ENCODE measurements at places on chromosomes 6 and 20.

- no peak for DNase-seq
Observed at GRCh38 chr6:161319231-161319630, 45.4 kb upstream of the AGPAT4 start.

GRCh38 chr6:2171728-2172127 is 73.7 kb downstream of the GMDS start:
- no peak for DNase-seq

- DNase-seq, result no peak
Observed at GRCh38 chr6:123171341-123172115, 175.5 kb downstream of the CLVS2 start.

DNA sequence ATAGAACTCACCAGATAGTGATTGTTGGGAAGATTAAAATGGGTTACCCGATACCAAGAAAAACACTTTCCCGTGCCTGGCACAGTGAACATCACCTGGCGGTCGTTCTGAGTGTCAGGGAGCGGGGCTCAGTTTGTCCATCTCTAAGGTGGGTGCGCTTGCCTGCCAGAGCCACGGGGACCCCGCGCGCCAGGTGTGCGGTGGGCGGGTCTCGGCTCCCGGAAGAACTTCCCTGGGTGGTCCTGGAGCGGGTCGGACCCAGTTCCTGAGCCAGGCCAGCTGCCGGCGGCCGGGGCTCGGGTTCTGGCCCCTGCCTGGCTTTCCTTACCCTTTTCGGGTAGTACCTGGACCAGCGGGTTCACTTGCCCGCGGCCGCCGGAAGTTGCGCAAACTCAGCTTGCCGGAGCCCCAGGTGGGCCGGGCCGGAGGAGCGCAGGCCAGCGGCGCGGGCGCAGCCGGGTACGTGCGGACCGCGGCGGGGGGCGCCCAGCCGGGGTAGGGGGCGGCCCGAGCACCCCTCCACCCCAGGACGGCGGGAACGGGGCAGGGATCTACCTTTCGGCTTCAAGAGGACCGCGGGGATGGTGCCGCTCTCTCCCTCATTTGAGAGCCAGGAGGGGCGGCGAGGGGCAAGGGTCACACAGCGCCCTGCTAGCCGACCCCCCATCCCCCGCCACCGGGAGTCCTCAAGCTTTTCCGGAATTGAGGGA is 7.5 kb downstream of the FAM110A start:
- DNase-seq, result no peak

GRCh38 chr6:20413826-20414225 is 12.1 kb downstream of the E2F3 start:
- DNase-seq, result no peak

DNA sequence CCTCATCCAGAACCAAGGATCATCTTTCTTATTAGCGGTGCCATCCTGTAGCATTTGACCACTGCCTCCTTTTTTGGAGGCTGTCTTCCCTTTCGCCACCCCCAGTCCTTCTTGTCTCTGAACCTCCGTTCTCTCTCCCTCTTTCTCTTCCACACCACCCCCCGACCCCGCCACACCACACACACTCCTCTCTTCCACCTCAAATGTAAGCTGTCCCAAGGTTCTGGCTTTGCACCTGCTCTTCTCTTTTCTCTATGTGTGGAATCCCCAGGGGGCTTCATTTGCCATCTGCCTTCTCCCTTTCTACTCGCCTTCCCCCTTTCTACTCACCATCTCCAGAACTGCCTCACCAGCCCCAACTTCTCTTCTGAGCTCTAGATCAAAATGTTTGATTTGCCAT is 111.3 kb upstream of the CDYL start:
- no peak for DNase-seq

DNA sequence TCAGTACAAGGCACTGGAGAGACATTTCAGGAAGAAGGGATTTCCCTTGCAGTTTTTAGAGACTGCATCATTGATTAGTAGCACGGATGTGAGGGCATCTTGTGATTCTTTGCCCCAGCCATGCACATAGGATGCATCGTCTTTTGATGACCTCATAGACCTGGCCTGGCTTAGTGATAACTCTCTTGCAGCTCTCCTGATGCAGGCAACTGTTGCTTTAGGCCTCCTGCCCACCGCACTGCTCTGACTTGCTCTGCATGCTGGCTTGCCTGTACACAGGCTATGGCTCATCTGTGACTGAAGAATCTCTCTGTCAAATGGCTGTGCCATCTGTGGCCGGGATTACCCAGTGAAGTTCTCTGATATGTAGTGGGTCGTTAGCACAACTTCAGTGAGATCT is 207.7 kb upstream of the PTCHD4 start:
- DNase-seq, result no peak

GRCh38 chr6:35089216-35089934 is 51.8 kb downstream of the TCP11 start:
- DNase-seq, result no peak

GRCh38 chr20:25539742-25540672 is 45.3 kb downstream of the NINL start:
- DNase-seq, result no peak

DNA sequence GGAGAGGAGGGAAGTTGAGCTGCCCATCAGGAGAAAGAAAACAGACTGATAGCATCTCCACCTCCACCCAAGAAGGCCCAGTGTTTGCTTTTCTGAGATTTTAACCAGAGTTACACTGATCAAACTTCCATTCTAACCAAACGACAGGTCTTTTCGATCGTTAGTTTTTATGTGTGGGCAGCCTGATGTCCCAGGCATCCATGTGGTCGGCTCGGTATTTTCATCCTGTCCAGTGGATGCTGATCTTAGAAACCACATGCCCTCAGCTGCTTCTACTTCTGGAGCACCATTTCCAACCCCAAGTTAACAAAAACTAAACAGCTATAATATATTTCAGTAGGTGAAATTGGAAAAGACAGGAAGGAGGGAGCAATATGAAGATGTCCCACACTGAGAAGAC is 536.8 kb upstream of the JAG1 start:
- no peak for DNase-seq

- no peak for DNase-seq
Observed at GRCh38 chr20:52275181-52275691, 83.7 kb upstream of the ZFP64 start.

DNA sequence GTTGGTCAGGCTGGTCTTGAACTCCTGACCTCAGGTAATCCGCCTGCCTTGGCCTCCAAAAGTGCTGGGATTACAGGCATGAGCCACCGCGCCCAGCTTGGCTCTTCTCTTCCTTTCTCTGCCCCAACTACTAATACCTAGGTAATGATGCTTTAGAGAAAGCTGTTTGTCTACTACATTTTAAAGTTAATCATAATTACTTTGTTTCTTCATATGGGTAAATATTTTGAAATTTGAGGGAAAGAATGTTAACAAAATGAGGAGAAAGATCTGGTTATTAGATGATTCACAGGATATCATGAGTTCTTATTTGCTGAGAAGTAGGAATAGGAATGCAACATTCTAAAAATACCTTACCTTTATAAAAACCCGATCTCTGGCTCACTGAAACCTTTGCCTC is 18.4 kb upstream of the PTPRK start:
- no peak for DNase-seq

DNA sequence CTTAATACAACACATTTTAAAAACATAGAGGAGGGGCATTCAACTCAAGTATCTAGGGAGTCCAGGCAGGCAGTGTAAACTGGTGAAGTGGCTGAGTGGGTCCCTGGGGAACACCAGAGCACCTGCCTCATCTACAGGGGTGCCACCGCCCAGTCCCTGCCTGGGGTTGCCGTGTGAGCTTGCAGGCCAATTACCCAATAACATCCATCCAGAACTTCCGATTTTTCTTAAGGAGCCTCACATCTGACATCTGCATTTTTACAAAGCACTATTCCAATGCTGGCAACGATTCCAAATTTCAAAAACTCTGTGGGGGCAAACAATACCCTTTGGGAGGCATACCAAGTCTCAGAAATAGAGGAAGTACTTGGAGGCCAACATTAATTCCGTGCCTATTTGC is 288.4 kb upstream of the TSHZ2 start:
- no peak for DNase-seq

GRCh38 chr20:62449951-62450691 is 22.8 kb upstream of the RBBP8NL start:
- DNase-seq, result no peak

All from NCI-H2171 treated with DMSO at 0.1 percent for 48 hours (cell line).